ENCODE measurements at places on chromosomes 5 and 9.
A peak's percentile ranks its signal among the peaks of the same experiment; 100 is the strongest.

DNA sequence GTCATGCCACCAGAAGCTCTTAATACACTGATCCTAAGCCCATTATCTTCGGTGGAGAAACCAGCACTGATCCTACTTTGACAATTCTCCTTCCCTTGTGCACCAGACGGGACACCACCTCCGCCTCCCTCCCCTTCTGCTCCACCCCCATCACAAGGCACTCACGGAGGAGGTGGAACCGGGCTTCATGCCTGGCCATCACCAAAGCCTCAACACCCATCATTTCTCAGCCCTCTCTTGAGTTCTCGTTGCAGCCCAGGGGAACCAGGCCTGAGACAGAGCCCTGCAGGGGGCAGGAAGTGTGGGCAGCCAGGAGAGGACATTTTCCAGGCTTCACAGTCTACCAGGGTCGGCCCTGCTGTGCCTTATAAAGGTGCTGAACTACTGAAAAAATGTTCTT lies 160.5 kb downstream of the GOLPH3 start:
- DNase-seq: no peak

- peak; percentile 69 for DNase-seq
These were observed at the start of gene GPSM1 for GRCh38 chr9:136327304-136327974. GPSM1 (plus strand) TSS chr9:136327539; CDS start chr9:136327696, 157 bp downstream.

DNA sequence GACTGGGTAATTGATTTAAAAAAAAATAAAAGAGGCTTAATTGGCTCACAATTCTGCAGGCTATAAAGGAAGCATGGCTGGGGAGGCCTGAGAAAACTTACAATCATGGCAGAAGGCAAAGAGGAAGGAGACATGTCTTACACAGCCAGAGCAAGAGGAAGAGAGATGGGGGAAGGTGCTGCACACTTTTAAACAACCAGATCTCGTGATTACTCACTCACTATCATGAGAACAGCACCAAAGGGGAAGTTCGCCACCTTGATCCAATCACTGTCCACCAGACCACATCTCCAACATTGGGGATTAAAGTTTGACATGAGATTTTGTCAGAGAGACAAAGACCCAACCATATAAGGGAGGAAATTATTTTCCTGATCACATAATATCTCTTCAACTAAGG lies 138.8 kb upstream of the NR4A3 start:
- DNase-seq: no peak

GRCh38 chr9:128091144-128091543 lies 23.1 kb downstream of the SLC25A25 start:
- peak; percentile 90 for DNase-seq

- DNase-seq: no peak
These were observed 32.4 kb upstream of the RPL26L1 start for GRCh38 chr5:172926796-172927195.

GRCh38 chr5:112583166-112583565 lies 154.5 kb upstream of the APC start:
- DNase-seq: no peak

- DNase-seq: no peak
These were observed 309.4 kb downstream of the KDM4C start for GRCh38 chr9:7067169-7067568.

DNA sequence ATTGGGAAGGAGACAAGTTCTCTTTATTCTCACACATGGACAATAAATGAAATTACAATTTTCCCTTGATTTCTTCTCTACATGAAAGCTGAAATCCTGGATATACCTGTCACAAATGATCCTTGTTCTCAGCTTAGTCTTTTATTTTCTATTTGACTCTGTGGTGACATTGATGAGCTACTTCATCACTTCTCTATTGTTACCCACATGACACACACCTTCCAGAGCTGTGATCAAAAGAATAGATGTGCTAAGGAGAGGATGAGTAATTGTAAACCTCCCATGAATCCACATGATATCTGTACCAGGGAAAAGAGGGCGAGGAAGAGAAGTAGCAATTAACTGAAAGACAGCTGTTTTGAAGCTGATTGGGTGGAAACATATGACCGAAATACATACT lies 102.0 kb downstream of the CAVIN4 start:
- DNase-seq: no peak

GRCh38 chr5:132677191-132677590 lies 3.4 kb downstream of the IL4 start:
- DNase-seq: peak; percentile 77

DNA sequence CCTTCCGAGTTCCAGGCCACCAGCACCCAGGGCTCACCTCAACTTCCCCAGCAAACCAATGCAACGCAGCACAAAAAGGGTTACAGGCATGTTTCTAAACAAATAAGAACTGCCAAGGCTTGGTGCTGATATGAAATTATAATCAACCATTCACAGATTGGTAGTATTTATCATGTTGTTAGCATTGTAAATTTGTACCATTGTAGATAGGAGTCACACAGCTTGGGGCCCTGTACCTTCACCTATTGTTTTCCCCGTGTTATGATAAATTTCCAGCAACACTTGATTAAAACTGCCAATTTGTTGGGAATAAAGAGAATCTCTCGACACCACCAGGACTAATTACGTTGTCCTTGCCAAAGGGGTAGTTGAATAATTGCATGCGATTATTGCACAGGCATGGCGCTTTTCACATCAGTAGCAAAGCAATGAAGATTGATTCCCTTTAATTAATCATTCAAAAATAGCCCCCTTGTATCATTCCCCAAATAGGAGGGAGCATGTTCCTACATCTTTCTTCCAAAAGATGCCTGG lies 454.1 kb downstream of the ZNF608 start:
- no peak for DNase-seq

DNA sequence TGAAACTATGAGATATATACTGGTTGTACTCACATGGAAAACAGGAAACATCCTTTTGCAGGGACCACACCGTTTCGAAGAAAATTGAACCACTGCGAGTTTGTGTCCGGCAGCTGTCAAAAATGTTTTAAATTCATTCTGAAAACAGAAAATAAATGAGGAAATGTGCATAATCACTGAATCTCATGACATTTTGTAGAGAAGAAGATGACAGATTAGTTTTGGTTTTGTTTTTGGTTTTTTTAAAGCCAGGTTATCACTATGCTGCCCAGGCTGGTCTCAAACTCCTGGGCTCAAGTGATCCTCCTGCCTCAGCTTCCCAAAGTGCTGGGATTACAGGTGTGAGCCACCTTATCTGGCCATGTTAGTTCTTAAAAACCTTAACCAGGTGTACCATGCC lies 3.5 kb downstream of the TXNDC8 start:
- no peak for DNase-seq

DNA sequence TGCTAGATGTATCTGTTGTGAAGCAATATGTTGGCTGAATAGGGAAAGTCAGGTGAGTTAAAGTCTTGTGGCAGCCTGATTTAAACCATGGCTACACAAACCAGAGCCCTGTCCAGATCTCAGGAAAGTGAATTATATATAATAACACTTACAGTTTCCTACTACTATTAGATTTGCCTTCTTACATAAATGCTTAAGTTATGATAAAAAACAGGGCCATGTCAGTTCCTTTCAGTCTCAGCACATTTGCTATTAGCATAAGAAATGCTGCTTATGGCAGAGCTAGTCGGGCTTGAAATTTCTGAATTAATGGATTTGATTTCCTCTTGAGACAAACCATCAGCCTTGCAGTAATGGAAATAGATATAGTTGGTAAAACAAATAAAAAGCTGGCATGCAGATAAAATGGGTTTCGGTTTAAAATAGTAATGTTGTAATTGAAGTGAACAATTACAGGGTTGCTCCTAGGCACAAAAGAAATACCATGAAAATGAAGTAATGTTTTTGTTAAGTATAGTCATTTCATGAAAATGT lies 664.2 kb upstream of the ZNF608 start:
- peak; percentile 70 for DNase-seq

DNA sequence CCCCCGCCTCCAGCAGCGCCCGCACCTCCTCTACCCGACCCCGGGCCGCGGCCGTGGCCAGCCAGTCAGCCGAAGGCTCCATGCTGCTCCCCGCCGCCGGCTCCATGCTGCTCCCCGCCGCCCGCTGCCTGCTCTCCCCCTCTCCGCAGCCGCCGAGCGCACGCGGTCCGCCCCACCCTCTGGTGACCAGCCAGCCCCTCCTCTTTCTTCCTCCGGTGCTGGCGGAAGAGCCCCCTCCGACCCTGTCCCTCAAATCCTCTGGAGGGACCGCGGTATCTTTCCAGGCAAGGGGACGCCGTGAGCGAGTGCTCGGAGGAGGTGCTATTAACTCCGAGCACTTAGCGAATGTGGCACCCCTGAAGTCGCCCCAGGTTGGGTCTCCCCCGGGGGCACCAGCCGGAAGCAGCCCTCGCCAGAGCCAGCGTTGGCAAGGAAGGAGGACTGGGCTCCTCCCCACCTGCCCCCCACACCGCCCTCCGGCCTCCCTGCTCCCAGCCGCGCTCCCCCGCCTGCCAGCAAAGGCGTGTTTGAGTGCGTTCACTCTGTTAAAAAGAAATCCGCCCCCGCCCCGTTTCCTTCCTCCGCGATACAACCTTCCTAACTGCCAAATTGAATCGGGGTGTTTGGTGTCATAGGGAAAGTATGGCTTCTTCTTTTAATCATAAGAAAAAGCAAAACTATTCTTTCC lies 19.3 kb downstream of the CDKN2A start:
- peak; percentile 70 for DNase-seq

- DNase-seq: no peak
These were observed 8.3 kb downstream of the GRIN1 start for GRCh38 chr9:137147091-137147792.

DNA sequence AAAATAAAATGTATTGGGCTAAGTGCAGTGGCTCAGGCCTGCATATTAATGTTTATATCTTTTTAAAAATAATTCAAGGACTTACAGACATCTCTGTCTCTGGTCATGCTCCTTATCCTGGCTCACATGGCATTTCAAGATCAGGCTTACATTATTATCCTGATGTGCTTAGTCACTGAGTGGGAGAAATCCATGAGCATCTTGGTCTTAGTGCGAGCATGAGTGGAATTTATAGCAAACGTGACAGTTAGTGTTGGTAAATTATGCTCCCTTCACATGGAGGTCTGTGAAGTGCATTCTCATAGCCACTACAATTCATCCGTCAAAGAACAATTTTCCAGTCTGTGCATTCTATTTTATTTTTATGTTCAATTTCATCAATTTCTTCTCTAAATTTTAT lies 237.8 kb upstream of the EDIL3 start:
- DNase-seq: no peak

DNA sequence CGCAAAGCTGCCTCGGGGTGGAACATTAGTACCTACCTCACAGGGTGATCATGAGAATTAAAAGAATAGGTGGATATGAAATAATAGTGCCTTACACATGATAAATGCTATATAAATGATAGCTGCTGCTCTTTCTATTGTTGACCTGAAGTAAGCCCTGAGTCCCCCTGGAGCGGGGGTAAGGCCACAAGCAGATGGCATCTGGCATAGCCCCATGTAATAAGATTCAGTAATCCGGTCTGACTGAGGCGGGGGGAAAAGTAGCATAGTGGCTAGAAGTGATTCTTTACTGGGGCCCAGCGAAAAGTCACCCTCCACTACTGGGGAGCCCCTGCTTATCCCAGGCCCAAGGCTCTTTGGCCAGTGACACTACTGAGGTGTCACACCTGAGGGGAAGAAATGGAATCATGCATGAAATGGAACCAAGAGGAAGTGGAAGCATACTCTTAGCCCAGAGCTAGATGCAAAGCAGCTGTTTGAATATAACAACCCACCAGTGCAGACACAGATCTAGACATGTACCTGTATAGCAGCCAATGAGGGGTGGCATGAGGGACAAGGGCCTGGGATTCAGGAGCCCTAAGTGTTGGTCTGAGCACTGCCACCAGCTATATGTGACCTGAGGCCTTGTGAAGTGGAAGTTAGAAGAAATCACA lies 16.1 kb upstream of the FGFR4 start:
- no peak for DNase-seq

GRCh38 chr5:177067503-177067902 lies 19.2 kb upstream of the FGFR4 start:
- no peak for DNase-seq

- DNase-seq: no peak
These were observed 31.0 kb upstream of the NR3C1 start for GRCh38 chr5:143434261-143435209.

DNA sequence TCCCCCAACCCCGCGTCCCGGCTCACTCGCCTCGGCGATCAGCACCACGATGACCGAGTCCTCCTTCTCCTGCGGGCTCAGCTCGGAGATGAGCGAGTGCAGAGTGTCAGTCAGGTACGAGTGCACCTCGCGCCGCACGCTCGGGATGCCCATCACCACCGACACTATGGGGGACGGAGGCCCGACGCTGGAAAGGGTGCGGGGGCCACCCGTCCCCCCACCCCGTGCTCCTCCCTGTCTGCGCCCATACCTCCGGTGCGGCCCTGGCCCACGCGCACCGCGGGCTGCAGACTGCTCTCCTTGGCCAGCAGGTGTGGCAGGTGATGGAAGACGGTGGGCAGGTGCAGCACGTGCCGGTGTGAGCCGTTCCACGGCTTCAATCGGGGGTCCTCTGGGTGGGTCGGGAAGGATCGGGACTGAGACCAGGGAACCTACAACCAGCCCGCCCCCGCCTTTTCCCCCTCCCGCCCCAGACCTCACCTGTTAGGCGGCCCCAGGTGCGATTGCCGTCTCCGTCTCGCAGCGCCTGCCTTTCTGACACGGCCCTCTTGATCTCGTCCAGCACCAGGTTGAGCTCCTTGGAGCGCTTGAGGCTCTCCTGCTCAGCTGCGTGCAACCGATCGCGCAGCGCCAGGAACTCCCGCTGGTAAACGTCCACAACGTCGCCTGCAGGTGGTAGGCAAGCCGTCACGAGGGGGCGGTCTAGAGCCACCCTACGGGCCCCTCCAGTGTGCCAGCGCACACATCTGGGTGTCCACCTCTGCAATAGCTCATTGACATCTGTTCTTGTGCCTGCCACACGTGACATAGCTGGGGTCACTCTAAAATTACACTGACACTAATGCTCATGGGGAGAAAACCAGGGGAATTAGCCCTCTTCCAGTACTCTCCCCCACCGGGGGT lies 5.1 kb downstream of the MGAT4B start:
- DNase-seq: peak; percentile 71

DNA sequence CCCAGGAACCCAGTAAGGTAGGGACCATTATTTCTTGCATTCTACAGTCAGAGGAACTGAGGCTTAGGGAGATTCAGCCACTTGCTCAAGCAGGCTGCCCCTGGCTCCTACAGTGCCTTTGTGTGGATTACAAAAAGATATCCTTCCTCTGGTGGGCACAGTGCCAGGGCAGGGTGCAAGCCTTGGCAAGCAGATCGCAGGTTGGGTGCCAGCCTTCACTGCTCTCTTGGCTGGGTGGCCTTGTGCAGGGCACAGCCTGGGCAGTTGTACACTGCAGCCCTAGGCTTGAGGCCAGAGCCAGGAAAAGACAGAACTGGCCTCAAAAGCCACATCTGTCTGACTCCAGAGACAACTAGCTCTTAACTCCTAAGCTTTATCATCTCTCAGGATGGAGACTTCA lies 15.0 kb downstream of the DOCK2 start:
- no peak for DNase-seq

GRCh38 chr5:175021321-175021720 lies 296.9 kb downstream of the MSX2 start:
- no peak for DNase-seq
